ENCODE measurements at places on chromosomes 13 and 19.

- DNase-seq, result no peak
Observed at GRCh38 chr19:40441719-40442253, 2.3 kb downstream of the SERTAD3 start.

DNA sequence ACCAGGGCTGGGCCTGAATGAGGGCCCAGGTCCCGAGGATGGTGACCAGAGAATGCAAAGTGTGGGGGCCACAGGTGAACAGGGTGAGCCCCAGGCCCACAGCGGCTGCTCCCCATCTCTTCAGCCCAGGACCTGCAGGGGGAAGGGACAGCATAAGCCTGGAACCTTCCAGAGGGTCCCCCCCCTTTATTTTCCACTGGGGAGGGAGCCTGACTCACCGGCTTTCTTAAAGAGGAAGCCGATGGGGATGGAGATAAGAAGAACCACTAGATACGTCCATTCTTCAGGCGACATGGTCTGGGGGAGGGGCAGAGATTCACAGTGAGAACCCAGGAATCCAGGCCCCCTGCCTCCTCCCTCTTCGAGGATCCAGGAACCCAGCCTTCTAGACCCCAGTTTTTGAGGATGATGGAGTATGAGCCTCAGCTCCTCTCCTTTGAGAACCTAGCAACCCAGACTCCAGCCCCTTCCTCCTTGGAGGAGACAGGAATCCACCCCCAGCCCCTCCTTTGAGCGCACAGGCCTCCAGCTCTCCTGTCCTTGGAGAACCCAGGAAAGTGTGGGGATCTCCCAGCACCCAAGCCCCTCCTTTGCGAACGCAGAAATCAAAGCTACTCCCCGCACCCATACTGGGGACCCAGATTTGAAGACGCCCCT, 1.0 kb downstream of the MBOAT7 start:
- DNase-seq, result peak; percentile 56

DNA sequence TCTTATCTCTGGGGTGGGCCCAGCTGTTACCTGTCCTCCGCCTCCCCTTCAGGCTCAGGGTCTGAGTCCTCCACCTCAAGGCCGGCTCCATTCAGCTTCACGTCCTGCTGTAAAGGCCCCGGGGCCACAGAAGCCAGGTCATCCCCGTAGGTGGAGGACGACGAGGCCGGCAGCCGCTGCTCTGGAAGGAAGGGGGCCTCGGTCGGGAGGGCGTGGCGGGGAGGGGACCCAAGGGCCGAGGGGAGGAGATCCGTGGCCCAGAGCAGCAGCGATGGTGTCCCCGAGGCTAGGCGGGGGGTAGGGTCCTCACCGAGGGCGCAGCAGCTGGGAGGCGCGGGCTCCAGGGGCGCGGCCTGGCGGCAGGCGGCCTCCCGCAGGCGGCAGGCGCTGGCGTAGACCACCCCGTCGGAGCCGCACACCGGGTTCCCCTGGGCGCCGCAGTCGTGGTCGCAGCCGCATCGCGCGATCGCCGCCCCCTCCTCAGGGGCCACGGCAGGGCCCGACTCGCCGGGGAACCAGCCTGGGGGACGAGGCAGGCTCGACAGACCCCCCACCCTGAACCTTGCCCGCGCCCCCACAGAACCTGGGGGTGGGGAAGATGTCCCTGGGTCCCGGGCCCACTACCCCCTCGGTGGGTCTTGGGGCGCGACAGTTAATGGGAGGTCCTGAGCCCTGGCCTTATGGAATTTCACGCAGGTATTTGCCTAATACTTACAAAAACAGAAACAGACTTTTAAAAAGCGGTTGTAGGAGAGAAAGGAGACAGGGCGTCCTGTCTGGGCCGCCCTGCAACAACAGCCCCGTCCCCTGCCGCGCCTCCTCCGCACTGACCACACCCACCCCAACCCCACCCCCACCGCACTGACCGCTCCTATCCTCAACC, 7.6 kb downstream of the F2RL3 start:
- DNase-seq, result no peak

- DNase-seq, result no peak
Observed at GRCh38 chr19:55667958-55668357, 7.1 kb upstream of the EPN1 start.

GRCh38 chr13:62781866-62782265, 1366.2 kb upstream of the PCDH20 start:
- DNase-seq, result no peak

DNA sequence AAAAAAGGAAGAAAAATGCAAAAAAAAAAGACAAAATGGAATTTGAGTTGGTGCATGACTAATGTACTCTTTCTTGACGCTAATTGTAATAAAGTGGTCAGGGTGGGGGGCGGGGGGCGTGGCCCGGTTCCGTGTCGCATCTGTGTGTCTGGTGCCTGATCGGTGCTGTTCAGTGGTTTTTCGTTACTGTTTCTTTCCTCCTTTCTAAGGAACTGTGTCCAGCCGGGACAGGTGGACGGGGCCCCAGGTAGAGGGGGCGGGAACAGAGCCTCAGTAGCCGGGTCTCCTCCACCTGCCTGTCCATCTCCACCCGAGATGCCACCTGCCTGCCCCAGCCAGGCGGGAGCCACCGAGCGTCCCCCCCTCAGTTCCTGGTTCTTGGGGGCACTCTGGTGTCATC, 26.3 kb downstream of the ONECUT3 start:
- no peak for DNase-seq

DNA sequence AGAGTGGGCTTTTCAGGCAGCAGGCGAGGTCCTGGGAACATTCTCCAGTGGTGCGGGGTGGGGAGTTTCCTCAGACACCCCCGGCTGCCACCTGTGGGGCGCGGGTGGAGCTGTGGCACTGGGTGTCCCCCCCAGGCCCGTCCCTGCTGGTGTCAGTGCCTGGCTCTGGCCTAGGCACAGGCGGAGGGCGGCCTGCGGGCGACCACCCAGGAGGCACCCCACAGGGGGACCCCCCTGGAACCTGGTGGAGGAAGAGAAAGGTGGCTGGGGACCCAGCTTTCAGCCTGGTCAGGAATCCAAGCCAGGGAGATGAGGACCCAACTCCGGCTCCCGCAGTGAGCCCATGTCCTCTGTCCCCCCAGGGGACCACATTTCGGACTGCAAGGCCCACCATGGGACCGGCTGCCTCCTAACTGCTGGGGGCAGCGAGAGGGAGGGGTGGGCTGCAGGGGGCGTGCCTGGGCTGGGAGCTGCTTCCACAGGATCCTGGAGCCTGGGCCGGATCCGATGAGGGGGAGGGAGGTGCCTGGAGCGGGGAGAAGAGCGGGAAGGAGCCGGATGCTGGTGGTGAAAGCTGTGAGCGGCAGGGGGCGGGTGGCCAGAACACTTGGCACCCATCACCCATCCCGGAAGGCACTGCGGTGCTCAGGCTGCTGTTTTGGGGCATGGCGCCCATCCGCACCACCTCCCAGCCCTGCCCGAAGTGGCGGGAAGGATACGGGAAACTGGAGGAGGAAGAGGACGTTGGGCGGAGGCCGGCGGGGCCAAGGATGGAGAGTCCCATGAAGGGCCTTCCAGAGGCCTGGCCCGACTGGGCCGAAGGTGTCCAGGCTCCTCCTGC, 5.5 kb upstream of the CTXN1 start:
- no peak for DNase-seq

All from stimulated activated naive CD4-positive, alpha-beta T cell treated with Interleukin-2 at 50 U/mL for 16 hours (primary cell).